ENCODE measurements at places on chromosomes 12 and 14.

DNA sequence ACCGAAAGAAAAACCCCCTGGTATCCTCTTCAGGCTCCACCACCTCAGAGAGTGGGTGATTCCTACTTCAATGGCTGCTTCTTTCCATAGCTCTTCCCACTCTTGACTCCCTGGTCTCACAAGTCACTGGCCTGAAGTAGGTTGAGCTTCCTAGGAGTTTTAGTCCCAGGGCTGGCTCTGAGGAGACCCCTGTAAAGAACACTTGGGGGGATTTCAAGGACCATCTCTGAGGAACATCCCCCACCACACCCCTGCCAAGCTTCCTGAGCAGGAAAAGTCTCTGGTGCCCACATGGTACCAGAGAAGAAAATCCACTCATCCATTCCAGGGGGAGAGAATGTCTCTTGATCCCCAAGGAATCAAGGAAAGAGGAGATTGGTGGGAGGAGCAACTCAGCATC is 25.7 kb downstream of the PHETA1 start:
- no peak for DNase-seq

DNA sequence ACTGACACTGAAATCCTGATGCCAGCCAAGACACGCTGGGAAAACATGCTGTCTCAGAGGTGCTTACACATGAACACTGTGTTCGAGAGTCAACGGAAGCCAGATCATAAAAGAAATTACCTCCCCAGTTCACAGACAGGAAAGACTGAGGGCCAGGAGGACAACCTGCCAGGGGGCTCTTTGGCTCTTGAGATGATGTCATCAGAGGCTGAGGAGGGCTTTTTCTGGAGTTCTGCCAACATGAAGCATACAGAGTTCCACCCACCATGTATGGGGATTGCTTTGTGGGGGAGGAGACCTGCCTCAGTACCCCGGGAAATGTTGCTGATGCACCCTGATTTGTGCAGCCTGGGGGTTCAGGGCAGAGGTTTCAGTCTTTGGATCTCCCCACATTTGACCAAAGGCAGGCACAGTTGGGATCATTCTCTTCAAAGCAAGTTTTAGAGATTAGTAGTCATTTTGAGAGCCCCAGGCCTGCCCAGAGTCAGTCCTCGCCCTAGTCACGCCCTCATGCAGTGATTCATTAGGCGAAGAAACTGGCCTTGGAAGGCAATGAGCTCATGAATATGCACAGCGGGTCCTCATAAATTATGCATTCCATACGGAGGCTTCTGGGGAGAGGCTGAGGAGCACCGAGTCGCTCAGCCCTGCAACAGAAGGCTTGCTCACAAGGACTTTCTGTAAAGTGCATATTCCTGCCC is 34.9 kb upstream of the EML1 start:
- DNase-seq = no peak

DNA sequence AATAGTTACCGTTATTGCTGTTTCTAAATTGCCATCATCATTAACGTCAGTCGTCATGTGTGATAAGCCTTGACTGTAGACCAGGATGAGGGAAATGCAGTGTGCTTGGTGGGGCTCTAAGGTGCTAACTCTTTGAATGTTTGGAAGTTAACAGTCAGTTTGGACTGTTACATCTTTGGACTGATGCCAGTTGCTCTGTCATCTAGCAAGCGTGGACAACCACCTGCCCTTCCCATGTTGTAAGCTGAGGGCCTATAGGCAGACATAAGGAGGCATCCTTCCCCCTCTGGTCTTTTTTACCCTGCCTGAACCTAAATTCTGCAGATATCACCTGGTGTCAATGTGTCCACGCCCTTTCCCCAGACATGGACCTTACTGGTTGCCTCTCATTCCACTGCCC is 94.4 kb downstream of the PPP2R5C start:
- DNase-seq = no peak

GRCh38 chr12:11653215-11653753 is 3.8 kb downstream of the ETV6 start:
- peak; percentile 63 for DNase-seq

DNA sequence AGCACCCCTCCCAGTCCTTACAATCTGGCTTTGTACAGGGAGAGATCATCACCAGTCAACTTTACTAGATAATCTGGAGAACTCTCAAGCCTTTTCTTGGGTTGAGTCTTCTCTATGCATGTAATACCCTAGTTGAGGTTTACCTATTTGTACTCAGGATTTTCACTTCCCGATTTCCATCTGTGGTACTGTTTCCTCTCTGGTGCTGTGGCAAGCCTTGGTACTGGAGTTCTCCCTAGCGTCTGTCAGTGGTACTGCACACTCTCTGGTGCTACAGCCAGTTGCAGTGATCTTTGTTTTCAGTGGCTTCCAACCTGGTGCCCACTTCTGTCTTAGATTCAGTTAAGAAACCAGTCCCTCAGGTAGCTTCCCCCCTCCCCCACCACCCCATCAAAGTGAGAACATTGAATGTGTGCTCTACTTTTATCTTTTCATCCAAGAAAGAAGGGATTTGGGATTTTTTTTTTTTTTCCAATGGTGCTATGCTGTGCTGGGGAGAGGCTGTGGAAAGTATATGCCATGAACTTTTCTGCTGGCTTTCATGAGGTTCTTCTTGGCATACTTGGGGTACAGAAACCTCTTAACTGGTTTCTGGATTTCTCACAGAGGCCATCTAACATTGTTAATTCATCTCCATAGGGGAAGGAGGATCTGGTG is 69.4 kb upstream of the EVL start:
- peak; percentile 90 for DNase-seq

- DNase-seq = peak; percentile 65
These were observed 4.3 kb downstream of the COQ10A start for GRCh38 chr12:56271031-56271430.

GRCh38 chr14:61102549-61103466 is 121.8 kb downstream of the SLC38A6 start:
- DNase-seq = no peak

DNA sequence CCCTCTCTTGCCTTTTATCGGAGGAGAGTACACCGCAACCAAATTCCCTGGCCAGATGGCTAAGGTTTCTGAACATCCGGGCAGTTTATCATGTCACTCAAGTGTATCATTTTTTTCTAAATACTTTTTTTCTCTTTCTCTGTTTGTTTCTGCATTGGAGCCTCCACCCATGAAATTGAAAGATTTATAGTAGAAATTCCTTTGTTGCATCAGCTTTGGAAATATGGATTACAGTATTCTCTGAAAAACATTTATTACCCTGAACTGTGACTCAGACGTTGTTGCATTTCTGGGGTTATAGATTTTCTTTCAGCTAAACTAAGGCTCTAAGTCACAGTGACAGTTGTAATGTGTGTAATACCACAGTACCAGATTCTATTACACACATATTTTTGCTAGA is 187.0 kb downstream of the SPTSSA start:
- DNase-seq = no peak

DNA sequence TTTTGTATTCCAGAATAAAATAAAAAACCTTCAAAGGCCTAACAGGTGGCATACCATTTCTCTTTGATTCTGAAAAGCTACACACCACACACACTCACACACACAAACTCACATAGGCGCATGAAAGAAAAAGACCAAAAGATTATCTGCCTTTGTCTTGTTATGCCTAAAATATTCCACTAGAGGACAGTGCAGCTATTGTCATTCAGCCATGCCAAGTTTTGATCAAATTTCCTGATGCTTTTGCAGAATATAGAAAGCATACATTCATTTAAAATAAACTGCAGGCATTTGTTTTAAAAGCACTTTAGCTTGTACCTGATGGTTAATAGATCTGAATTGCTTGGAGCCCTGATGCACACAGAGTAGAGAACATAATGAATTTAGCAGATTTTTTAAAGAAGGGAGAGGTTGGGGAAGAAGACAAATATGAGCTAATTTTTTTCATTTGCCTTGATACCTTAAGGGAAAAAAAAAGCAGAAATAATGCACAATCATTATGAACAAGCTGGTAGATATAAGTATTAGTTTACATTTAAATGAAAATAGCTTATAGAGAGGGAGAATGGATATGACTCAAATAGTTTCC is 1766.9 kb upstream of the SEL1L start:
- peak; percentile 53 for DNase-seq

GRCh38 chr14:63891148-63891975 is 38.6 kb downstream of the SYNE2 start:
- no peak for DNase-seq

DNA sequence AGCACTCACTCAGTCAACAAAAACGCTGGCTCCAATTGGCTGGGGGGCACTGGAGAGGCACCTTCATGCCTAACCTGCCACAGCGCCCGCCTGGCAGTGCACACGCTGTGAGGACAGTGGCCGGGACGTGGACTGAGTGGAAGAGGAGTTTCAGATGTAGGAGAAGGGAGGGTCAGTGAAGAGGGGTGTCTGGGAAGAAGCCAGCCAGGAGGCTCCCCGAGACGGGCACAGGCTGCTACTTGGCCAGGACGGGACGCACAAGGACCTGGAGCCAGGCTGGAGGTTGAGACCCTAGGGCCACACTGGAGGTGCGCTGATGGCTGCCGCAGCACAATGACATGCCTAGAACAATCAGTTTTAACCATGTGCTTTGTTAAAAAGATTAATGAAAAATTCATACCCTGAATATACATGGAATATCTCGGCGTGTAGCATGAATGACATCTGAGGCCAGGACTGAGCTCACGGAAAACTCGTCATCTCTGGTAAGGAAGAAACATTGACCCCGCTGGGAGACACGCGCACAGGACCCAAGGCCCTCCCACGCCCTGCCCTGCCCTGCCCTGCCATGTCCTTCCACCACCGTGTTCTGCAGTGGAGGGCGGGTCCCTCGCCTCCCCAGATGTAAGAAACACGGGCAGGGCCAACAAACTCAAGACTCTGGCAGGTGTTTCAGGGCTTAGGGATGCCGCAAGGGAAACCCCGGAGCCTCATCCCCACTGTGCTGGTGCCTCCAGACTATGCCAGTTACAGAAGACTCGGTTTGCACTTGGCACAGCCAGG is 25.0 kb downstream of the AMN start:
- no peak for DNase-seq

GRCh38 chr14:91392623-91393303 is 24.9 kb downstream of the CCDC88C start:
- no peak for DNase-seq

DNA sequence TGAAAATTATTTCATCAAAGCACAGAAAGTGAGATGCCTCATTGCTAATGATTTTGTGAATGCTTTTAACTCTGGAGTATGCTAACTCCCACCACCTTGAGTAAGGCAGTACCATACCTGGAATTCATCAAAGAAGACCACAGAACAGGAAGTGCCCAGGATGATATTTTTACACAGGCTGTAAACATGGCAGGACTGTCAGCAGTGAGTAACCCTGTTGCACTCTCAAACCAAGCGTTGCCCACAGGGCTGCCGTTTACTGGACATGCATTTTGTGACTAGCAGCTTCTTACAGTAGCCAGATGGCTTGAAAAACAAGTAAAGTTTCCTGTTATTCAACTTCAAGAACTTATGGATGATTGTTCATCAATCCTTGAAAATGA is 42.4 kb downstream of the RALGAPA1 start:
- no peak for DNase-seq

DNA sequence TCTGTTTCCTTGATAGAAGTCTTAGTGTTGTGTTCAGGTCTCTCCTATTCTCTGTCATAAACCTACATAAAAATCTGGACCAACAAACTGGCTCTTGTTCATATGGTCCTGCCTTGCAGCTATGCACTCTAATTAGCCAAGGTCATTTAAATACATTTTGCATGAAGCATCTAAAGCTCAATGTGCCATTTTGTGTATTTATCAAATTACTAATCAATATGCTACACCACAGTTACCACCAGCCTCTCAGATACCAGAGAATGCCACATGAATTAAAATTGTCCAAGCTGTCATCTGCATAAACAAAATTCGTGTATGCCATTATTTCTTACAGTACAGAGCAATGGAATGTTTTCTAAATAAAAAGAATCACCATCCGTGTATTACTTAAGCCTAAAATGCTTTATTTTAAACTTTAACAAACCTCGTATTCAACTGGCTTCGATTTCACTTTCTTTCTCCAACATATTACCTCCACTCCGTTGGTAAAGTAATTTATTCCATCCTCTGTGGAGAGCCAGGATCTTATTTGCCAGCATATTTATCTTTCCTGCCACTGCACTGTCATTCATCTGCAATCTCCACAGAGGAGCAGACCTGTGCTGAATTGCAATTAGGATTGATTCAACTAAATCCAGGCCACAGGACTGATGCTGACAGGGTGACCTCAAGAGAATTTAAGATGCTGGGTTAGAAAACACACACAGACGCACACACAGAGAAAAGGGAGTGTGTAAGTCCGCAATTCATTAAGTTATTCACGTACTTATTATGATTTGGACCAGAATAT is 284.1 kb upstream of the FOXG1 start:
- no peak for DNase-seq

DNA sequence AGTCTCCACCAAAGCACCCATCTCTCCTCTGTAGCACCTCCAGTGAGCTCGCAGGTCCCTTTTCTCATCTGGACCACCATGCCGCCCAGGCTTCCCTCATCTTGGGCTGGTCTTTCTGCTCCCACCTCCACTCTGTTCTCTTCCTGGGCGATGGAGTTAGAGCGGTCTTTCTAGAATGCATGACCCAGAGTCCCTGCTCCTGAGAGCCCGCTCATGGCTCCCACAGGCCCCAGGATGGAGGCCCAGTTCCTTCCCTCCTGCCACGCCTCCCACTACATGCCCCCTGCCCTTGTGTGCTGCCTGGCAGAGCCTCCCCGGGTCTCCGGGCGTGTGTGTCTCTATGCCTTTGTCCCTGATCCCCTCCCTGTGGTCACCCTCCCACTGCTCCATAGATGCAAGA is 100.7 kb upstream of the RTL1 start:
- no peak for DNase-seq

GRCh38 chr12:97321621-97322020 is 141.0 kb upstream of the RMST start:
- DNase-seq = no peak

DNA sequence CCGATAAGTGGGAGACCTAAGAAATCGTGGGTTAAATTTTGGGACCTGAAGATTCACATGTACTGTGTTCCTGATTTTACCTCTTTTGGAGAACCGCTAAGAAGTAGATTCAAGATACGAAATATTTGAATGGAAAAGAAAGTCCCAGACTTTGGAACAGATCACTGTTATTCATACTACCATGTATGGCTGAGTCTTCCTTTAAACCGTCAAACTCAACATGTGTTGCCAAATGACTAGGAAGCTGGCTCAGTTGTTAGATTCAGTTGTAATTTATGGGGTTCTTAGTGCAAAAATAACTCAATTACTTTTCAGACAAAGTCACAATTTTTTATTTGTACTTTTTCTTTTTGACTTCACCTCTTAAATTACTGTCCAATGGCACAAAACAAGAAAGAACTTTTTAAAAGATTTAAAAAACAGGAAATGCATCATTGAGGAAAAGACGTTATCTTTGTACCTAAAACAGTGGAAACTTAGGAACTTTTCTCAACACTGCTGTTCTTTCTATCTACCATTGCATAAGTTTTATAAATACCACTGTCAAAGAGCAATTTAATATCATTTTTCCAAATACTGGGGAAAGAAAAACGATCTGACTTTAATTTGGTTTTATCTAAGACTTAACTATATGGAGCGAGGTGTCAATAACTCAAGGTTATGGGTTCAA is 15.7 kb downstream of the RERG start:
- no peak for DNase-seq

Data from NAMALWA (cell line).